ENCODE measurements at places on chromosomes 7 and 10.

DNA sequence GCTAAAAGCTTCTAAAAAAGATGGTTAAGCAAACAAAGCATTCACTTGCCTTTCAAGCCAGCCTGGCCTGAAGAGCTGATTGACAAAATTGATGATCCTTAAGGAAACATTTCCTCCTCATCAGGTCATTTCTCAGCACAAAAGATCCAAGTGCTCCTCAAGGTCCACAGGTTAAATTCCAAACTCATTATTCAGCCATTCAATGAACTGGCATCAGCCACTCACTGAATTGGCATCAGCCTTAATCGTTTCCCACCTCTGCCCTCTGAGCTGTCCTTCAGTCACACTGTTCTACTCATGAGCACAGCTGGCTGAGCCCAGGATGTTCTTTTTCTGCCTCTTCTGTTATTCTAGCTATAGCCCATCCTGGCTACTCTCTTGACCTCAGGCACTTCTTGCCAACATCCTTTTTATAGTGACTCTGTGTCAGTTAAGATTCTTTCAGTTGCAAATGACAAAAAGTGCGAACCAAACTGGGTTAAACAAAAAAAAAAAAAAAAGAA lies 147.5 kb downstream of the RAB11FIP2 start:
- DNase-seq = no peak

- no peak for DNase-seq
Measured at GRCh38 chr10:98340940-98341310, 72.9 kb upstream of the LOXL4 start.

DNA sequence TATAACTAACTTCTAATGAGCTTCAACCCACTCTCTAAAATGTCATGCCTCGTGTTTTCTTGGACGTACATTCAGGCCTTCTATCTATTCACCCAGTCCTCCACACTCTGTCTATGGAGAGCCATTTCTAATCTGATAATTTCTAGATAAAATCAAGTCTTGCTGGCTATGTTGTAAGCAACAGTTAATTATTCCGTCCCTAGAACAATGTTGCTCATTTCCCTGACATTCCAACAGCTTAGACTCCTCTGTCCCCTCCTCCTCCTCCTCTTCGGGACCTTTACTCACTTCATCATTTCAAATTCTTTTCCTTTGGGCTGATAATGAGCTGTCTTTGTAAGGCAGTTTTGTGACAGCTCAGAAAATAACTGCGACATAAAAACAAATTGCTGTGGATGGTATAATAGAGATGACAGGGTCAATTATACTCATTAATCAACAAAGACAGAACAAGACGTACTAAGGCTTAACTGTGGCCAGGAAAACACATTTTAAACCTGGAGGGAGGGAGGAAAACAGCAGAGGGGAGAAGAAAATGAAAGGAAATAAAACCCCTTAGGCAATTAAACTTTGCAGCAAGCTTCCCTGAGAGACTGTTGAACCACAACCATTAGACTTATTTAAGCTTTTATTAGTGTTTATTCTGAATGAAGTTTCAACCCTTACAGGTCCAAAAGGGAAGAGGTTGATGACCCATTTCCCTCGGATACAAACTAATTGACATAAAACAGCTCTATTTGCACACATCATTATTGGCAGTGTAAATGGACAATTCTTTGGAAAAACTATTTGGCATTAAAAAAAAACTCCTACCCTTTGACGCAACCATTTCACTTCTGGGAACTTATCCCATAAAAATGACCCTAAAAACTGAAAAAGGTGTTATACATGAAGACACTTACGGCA lies 179.1 kb downstream of the SFMBT2 start:
- peak; percentile 23 for DNase-seq

GRCh38 chr10:124267231-124267885 lies 151.4 kb downstream of the OAT start:
- DNase-seq = no peak

GRCh38 chr7:152336754-152337368 lies 98.9 kb downstream of the KMT2C start:
- DNase-seq = peak; percentile 24

DNA sequence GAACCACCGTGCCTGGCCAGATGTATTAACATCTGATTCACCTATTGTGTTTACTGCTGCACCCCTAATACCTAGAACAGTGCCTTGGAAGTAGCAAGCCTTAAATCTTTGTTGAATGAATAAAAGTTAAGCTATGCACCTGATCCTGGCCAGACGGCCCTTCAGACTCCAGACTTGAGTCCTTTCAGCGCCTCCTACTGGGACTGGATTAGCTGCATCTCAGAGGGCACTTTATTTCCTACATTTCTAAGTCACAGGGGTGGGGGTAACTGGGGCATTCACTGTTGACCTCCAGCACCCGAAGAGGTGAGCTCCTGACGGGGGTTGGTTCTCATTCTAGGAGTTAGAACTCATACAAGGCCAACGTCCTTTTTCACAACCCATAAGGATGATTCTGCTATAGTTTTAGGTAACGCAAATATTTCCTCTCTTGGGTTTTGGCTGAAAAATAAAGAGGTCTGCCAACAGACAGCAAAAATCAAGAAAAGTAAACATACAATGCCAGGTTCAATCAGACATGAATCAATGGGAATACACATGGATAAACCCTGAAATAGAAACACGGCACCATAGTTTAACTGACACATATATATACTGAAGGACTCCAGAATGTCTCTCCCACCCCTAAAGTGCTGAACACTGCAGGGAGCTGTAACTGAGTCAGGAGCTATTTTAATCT lies 48.0 kb upstream of the DLG5 start:
- no peak for DNase-seq

DNA sequence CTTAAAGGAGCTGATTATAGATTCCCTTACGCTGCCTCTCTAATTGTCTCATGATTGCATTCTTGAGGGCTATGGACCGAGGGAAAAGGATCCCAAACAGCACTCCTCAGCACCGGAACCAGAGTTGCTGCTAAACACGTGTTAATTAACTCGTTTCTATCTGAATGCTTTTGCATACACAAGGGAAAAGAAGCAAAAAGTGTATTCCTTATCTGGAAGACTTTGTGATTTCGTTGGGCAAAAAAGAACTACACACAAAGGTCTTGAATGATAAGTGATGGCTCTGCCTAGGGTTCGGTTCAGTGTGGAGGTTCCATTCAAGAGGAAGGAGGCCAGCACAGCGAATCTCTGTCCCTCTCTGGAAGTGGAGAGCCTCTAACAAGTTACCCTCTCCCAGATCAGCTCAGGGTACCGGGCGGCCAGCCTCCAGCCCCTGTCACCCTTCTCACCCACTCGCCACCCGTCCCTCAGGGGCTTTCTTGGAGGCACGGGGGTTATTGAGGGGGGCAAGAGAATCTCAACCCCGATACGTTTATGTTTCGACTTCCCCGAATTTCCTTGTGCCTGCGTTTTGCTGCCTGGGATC lies 515 bp upstream of the SLC4A2 start:
- no peak for DNase-seq

DNA sequence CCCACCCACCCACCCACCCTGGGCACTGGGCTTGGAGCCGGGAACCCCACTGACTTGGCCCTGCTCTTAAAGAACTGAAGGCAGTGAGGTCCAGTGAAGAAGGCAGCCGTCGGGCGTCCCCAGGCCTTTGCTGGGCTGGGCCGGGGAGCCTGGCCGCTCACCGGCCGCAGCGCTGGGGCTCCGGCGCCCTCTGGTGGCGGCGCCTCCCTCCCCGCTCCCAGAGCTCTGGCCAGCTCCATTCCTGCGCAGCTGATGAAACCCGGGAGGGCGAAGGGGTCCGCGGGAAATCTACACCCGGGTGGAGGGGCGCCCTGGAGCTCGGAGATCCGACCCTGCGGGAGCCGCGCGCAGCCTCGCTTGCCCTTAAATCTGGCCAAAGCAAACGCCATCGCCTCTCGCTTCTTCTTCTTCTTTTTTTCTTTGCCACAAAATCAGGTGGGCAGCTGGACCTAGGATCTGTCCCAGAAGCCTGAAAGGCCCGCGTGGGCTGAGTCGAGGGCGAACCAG lies 1.7 kb upstream of the CXCL12 start:
- peak; percentile 20 for DNase-seq

- DNase-seq = no peak
Measured at GRCh38 chr10:6212806-6213205, 10.1 kb downstream of the PFKFB3 start.

DNA sequence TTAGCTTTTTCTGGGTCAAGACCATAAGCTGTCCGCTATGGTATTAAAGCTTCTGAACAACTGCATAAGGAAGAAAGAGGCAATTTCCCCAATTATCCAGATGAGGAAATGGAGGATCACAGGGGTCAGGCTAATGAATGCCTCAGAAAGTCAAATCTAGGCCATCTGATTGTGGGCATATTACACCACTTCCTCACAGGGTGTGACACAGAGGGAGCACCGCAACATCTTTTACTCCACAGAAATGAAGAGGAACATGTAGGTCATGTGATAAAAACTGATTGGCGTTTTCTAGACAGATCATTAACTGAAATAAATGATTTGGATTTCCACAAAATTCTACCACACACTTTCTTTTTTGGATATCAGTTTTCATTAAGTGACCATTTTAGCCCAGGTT lies 384.4 kb downstream of the PARD3 start:
- no peak for DNase-seq

DNA sequence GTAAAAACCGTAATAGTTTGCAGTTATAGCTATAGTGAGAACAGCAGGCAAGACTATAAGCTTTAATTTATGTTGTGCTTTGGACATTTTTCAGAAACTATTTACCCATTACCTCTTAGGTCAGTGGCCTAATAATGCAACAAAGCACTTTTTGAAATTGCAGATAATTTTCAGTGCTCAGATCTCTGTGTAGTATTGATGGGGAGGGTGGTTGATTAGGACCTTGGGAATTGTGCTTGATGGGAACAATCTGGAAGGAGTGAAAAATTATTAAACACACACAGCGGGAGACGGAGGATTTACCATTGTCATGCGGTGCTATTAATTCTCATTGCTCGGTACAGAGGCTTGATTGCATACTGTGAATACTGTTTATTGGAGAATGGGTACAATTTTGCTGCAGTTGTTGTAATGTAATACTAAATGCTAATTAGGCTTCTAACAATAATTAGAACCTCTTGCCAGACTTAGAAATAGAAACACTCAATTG lies 304.8 kb downstream of the LRMDA start:
- DNase-seq = no peak

DNA sequence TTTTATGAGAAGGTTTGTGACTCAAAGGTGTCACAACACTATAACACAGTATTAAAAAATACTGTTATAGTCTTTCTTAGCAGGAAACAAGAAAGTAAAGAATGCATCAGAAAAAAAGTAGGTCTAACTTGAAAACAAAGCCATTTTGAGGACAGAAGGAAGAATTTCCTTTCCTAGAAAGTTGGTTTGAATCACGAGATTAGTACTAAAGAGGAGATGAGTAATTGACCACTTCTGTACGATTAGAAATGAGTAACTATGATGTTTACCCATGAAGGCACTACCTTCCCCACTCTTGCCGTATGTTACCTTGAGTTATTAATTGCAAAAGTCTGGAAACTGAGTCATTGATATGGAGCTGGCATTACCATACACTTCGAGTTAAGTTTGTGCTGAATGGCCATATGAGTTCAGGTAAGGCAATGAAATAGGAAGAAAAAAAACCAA lies 65.2 kb downstream of the FAM185A start:
- DNase-seq = no peak

DNA sequence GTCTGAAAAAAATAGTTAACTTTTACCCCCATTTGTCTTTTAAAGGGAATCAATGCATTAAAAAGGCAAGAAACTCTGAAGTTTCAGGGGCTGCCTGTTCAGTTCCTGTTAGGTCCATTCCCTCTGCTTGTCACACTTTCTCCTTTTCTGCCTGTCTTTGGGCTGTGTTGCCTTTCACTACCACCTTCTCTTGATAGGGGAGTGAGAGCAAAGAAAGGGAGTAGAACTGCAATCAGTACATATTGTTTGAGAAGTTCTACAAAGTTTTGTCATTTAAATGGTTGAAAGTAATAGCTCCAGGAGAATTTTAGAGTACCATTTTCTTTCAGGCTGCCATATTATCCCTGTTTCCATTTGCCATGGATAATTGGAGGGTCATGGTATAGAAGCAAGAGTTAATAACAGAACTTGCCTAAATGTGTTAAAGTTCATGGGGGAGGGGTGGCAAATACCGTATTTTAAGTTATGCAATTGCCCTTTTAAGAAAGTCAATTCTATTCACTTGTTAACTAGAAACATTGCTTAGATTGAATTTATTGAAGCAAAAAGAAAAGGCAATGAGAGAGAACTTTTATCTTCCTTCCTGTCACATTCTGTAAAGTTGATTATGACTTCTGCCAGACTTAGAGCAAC lies 38.6 kb downstream of the MPLKIP start:
- peak; percentile 33 for DNase-seq

DNA sequence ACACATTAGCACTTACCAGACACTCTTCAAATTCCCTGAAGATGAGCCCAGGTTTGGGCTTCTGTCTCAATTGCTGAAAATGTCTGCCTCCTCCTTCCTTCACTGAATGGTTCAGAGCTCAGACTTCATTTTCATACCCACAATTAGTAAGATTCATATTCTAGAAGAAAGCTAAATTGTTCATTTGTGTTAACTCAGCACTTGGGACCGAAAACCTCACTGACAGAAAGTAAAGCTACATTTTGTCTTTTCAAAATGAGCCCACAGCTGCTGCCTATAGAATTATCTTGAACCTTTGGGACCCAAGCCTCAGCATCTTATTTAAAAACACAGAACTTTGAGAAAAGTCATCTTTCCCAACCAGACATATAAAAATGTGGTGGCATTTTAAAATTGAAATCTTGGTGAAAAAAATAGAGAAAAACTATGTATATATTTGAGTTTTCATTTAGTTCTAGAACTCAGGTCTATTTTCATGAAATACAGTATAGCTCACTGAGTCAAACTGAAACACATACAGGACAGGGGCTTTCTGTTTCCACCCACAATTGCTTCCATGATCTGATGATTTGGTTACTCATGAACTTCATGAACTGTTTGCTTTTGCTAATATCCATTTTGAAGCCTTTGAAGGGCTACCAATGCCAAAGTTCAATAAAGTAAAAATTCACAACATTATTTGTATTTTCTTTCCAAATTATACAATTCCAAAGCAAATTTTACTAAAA lies 119.1 kb upstream of the PFKP start:
- DNase-seq = no peak

DNA sequence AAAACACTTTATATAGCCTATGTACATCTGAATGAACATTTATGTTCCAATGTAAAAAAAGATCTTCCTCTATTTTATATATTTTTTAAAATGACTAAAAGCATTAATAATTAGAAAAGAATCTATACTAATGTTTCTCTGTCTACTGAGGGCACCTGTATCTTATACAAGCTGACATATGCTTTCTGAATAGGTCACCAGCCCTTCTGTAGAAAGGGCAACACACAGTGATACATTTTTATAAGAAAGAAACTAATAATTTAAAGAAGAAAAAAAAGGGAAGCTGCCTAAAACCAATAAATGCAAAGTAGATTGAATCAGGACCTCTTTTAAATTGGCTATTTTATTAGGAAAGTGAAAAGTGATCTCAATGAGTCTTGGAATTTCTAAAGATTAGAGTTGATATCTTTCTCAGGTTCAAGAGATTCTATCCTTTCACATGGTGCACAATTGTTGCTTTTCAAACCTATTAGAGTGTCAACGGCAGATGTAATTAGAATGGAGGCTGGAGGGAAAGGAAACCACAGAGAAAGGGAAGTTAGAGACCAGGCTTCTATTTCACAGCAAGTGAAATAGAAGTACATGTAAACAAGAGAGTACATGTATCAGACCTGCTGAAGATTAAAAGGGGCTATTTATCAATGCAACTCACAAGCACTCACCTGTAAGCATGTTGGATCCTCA lies 6.3 kb downstream of the MTPN start:
- no peak for DNase-seq

- no peak for DNase-seq
Measured at GRCh38 chr7:69693042-69693441, 94.8 kb downstream of the AUTS2 start.

GRCh38 chr10:43479275-43479674 lies 42.4 kb downstream of the ZNF487 start:
- no peak for DNase-seq
